Activated T-cell treated with anti-CD3 and anti-CD28 coated beads, Interleukin-2, amount 50 U/mL, for 4 hours (primary cell): ENCODE measurements at places on chromosomes 2 and 18. TPM values are rescaled to one million over a fixed set of nuclear protein-coding genes. Genes with fewer than 3 reads are reported as not detected.

- DNase-seq: no peak
Measured at GRCh38 chr2:204049635-204050034, 113.1 kb downstream of the ICOS start.

DNA sequence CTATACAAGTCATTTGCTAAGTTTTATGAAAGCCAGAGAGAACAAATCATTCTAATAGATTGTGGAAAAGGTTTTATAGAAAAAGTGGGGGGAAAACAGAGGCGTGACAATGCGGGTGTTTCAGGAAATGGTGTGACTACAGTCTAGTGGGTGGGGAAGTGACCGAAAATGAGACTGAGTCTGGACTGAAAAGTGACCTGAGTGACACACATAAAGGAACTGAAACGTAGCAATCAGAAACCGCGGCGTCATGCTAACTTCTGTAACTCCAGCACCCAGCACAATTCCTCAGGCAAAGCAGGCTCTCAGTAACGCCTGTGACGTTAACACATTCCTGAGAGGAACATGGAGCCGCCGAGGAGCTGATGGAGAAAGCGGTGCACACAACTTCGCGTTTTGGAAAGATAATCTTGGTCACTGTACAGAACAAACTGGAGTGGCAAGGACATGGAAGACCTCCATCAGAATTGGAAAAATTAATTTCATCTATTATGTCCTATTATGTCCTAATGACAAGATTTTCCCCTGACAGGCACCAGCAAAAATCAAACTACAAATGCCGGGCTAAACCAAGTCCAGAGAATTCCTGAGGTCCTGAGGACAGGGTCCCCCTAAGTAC is 1.4 kb upstream of the CD226 start:
- no peak for DNase-seq

- no peak for DNase-seq
Measured at GRCh38 chr2:8168876-8169424, 512.9 kb upstream of the ID2 start.

GRCh38 chr18:50734886-50735285 is 84.9 kb downstream of the MRO start:
- DNase-seq: no peak

DNA sequence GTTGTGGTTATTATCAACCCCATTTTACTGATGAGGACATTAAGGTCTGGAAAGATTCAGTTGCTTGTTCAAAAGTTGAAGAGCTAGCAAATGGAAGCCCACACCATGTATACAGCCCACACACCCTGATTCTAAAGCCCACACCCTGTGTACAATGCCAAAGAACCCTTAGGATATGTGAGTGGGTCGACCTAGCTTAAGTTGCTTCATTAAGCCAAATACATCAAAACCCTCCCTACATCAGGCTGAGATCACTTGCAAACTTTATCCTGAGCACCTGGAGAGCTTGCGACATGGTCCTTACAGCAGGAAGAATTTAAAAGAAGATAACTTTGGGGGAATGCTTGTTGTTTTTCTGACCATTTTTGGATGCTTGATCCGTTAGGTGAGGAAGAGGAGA is 435 bp upstream of the ARHGAP25 start:
- no peak for DNase-seq

DNA sequence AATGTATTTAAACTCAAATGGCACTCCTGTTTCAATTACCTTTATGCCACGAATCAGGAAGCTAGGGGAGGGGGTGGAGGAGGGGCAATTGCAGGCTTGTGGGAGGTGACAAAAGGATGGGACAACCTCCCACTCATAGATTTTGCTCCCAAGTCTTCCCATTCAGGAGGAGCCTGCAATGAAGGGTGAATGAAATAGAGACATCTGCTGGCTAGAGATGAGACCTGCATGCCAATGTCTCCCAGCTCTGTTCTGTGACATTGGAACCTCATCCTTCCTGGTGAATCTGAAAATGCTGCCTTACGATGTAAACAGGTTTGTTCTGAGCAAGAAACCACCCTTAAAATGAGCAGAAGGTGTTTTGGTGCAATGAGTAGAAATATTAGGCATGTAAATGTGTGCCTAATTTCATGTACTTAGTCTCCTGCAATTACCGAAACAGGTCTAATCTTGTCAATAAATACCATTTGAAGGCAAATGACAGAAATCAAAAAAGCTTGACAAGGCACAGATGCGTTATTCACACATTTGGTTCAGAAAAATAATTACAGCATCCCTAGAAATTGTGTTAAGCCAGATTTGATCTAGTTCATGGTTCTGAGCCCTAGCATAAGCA is 2.7 kb upstream of the PID1 start:
- DNase-seq: no peak

GRCh38 chr2:177433402-177433801 is 40.8 kb downstream of the AGPS start:
- DNase-seq: no peak

DNA sequence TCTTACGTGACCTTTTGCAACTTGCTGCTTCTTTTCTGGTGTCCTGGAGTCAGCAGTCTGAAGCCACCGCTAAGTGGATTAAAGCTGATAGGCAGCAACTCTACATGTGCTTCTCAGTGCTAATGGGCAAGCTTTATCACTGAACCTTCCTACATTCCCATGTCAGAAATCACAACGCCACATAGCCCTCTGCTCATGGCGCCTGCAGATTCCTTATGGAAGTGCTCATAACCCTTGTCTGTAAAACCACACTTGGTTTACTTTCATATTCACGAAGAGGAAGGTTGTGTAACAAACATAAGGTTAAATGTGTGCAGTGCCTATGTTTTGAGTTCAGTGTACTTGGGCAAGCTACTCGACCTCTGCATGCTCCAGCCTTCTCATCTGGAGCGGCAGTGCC is 319.8 kb downstream of the FBXO15 start:
- DNase-seq: no peak

DNA sequence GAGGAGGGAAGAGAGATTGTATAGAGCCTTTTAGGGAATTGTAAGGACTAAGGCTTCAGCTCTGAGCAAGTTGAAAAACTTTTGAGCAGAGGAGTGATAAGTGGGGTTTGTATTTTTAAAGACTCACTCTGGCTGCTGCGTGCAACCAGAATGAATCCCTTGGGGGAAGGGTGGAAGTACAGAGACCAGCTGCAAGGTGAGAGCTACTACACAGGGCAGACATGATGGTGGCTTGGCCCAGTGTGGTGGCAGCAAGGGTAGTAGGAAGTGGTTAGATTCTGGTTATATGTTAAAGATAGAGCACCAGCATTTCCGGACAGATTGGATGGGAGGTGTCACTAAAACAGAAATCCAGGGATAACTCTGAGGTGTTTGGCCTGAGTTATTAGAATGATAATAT is 10.1 kb upstream of the SESTD1 start:
- no peak for DNase-seq

DNA sequence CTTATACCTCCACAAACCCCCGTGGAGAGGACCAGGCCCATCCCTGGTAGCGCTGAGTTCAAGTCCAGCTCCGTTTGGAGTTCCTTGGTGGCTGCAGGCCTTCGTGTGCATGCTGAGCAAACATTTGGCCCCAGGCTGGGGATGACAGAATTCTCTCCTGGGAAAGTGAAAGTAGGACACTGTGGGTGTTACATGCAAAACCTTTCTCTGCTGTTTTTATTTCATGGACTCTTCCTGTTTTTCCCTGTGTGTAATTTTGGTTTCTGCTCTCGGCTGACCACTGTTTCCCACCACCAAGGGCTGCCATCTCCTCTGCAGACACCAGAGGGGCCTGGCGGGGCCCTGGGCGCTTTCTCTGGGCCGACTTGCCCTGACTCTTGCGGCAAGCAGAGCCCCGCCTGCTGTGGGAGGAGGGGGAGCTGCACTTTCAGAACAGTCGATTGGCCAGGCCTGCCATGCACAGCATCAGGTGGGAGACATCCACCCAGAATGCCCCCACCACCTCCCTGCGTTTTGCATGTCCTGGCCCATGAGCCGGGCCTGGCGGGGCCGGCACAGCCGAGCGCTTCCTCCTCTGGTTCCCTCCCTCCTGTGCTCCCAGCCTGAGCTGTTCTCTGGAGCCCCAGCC is 102.4 kb downstream of the CABLES1 start:
- no peak for DNase-seq

- DNase-seq: no peak
Measured at GRCh38 chr18:36128530-36128870, 640 bp downstream of the SLC39A6 start.

DNA sequence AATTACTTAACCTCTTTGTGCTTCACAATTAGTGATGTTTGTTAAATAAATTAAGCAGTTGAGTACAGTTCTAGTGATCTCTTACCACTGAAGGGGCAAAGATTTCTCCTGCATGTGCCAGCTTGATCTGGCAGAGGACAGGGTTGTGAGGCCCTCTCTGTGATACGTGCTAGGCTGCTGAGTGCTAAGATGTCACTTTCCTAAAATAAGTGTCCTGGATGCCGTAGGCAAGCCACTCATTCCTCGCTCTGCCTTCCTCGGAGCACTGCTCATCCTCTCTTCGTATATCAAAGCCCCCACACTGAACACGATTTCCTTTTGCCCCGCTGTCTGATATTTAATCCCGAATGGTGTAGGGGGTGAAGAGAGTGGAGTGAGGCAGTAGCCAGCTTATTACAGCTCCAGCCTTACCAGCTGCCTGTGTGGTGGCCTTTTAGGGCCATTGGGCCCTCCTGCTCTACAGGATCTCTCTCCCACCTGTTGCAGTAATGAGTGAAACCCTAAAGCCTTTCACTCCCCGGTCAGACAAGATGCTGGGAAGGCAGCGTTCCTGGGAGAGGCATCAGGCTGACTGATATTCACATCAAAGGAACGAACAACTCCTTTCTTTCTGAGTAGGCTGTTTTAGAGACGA is 40.5 kb downstream of the PTPRM start:
- DNase-seq: no peak

GRCh38 chr2:72173640-72174321 is 26.1 kb upstream of the CYP26B1 start:
- no peak for DNase-seq

- DNase-seq: no peak
Measured at GRCh38 chr2:102834523-102835273, 72.9 kb downstream of the TMEM182 start.

GRCh38 chr18:9365406-9365805 is 30.8 kb downstream of the TWSG1 start:
- DNase-seq: no peak

Gene MGAT4A
- total RNA-seq: 32.4 TPM

Gene RAB27B
- total RNA-seq: 0.05 TPM

Gene MYCN
- 0.60 TPM for total RNA-seq

Gene TXNDC2
- not detected for total RNA-seq

Gene STON1
- total RNA-seq: 0.46 TPM

Gene HOXD13
- total RNA-seq: not detected

Gene SETBP1
- 7.6 TPM for total RNA-seq

Gene VIT
- total RNA-seq: not detected
